ENCODE measurements at places on chromosomes 16 and 17.

GRCh38 chr17:82984751-82985427 lies 94.5 kb upstream of the METRNL start:
- DNase-seq, result no peak

- no peak for DNase-seq
Measured at GRCh38 chr17:38428112-38428642, at the start of gene ARHGAP23. Gene ARHGAP23, plus strand, starts transcription at chr17:38428464. Its CDS starts 22 bp downstream, at chr17:38428486.

- no peak for DNase-seq
Measured at GRCh38 chr17:80821546-80821945, 170.1 kb upstream of the CHMP6 start.

- no peak for DNase-seq
Measured at GRCh38 chr17:40859536-40859935, 7.5 kb downstream of the KRT12 start.
